ENCODE measurements at places on chromosomes 3 and 15. TPM values are rescaled to one million over a fixed set of nuclear protein-coding genes. Genes with fewer than 3 reads are reported as not detected.

- no peak for DNase-seq
Measured at GRCh38 chr3:182305881-182306665, 487.2 kb upstream of the ATP11B start.

DNA sequence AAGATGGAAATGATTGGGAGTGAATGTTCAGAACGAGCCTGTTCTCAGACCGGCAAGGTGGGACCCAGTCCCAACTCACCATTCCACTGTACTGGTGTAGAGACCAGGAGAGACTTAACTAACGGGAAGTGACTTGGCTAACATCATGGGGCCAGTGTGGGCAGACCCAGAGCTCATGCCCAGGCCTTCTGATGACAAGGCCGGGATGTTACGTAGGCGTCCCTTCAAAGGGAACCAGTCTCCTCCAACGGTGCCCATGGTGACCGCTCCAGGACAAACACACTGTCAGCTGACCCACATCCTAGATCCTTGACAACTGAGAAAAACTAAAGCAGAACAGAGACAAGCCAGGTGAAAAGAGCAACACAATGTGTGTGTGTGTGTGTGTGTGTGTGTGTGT lies 128.4 kb upstream of the HACD2 start:
- no peak for DNase-seq

DNA sequence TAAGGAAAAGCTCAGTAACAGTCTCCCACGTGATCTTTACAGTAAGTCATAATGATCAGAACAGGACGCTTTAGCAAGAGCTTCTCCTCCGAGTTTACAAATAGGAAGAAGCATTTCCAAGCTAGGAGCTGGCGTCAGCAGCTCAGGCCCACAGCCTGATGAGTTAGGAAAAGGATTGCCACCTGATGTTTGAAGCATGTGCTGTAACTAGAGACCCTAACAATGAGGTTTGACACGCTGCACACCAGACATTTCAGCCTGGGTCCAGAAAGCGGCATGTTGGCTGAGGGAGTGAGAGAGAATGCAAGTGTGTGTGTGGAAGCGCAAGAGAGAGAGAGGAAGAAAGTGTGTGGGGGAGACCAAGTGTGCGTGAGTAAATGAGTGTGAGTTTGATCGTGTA lies 47.3 kb downstream of the TLE3 start:
- no peak for DNase-seq

- no peak for DNase-seq
Measured at GRCh38 chr3:123757281-123757940, 126.7 kb downstream of the MYLK start.

DNA sequence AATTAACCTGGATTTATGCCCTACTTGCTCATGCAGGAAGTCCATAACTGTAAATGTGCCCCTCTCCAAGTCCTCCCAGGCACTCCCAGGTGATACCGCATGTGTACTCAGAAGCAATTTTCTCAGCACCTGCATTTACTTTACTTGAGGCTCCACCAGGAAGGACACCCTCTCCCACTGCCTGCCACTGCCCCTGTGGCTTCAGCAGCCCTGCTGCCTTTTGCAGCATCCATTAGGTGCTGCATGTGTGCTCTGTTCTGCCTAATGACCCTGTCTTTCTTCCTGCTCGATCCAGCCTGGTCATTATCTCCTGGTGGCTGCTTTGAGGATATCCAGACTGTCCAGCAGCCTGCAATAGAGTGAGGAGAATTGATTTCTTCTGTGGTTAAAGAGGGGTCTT lies 107.6 kb upstream of the SEMA6D start:
- DNase-seq = no peak

GRCh38 chr3:14410503-14411165 lies 8.2 kb downstream of the SLC6A6 start:
- no peak for DNase-seq

DNA sequence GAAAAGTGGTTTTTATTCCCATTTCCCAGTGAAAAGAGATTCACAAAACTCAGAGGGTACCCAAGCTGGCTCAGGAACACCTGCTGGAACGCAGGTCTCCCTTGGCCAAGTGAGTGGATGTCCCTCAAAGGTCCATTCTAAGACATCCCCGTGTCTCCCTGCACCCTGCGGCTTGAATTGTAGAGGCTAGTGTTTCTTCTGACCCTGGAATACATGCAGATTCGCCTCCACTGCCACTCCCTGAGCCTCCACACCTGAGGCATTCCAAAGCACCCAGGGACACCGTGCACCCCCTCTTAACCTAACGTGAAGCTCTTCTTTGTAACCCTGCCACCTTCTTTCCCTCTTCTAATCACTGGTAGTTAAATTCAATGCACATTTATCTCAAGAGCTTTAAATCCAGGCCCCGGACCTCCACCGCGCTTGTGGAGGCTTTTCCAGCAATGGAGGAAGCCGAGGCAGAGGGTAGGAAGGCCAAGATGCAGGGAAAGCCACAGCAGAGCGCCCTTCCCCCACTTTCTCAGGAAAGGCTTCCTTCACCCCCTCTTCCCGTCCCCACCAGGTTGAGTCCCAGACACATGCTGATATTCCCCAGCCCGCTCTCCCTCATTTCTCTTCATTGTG lies 590 bp upstream of the ITGA11 start:
- no peak for DNase-seq

DNA sequence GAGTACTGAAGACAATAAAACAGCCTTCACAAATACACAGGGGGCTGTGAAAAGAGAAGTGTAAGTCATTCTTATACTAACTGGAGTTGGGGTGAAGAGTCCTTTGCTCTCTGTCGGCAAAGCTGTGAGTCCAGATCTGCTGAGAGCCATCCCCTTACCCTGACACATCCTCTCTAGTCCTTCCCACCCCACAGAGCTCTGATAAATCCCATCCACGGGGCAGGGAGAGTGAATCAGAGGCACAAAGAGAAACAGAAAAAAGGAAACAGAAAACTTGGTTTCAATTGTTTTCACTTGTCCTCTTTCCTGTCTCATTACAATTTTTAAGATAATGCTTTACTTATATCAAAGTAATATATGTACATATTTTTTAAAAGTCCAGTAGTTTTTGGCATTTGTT lies 18.2 kb upstream of the ZNF639 start:
- DNase-seq = no peak

DNA sequence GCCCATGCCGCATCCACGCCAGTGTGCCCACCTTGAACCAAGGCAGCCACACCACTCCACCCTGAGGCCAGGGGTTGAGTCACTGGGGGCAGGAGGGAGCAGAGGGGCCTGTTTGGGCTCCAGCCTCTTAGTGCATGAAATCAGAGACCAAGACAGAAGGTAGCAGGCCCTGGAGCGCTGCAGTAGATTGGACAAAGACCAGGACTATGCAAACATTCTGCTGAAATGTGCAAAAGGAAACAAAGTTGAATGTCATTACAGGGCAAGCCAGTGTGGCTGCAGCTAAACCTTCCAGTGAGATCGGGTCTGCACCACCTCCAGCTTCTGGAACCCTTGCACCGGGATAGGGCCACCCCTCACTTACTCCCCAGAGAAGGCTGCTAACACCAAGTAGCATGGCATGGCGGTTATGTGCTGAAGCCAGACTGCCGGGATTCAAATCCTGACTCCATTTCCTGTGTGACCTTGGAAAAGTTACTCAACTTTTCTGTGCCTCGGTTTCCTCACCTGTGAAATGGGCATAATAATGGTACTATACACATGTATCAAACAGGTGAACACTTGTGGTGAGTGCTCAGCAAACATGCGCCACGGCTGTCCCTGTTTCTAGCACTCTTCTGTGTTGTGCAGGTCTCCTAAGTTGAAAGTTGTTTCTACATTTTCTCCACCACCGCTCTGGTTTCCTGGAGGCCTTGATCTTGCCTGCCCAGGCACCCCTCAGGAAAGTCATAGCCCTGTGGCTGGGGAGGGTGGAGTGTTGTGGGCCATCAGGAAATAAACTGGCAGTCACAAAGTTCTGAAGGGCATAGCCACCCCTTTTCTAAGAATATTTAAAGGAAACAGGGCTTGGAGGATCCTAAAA lies 25.0 kb upstream of the GP9 start:
- no peak for DNase-seq

- DNase-seq = no peak
Measured at GRCh38 chr3:64765947-64766346, 78.1 kb upstream of the ADAMTS9 start.

DNA sequence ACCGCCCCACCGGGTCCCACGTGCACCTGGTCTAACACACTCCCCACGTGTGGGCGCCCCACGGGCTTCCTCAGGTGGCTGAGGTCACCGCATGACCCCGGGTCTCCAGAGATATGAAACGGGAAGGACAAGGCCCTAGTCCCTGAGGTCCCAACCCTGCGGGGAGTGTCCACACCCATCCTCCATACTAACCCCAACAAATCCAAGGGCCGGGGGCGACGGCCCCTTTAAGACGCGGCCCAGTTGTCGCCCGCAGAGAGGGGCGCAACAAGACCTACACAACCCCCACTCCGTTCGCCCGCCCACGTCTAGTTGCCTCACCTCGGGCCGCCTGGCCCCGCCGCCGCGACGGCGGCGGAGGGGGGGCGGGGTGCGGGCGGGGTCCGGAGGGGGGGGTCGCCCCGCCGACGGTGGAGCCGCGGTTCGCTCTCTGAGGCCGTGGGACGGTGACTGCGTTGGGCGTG lies 396 bp downstream of the INO80 start:
- DNase-seq = peak; percentile 28

DNA sequence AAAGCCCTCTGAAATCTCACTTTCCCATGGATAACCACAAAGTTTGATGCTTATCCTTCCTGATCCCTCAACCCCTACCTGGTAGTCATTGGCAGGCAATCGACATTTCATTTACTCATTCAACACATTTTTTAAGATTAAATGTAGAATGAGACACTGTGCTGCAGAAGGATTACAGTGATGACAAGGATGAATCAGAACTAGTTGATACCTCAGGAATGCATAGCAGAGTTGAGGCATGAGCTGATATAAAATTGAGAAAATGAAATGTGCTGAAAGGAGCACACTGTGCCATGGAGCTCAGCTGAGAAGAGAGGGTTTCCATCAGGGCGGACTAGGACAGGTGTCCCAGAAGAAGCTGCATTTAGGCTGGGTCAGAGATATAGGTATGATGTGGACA lies 48.9 kb upstream of the ACTL6A start:
- DNase-seq = no peak

GRCh38 chr3:128841926-128842920 lies 37.2 kb upstream of the ACAD9 start:
- DNase-seq = no peak

The RAB5A gene
- total RNA-seq = 65.7 TPM

DNA sequence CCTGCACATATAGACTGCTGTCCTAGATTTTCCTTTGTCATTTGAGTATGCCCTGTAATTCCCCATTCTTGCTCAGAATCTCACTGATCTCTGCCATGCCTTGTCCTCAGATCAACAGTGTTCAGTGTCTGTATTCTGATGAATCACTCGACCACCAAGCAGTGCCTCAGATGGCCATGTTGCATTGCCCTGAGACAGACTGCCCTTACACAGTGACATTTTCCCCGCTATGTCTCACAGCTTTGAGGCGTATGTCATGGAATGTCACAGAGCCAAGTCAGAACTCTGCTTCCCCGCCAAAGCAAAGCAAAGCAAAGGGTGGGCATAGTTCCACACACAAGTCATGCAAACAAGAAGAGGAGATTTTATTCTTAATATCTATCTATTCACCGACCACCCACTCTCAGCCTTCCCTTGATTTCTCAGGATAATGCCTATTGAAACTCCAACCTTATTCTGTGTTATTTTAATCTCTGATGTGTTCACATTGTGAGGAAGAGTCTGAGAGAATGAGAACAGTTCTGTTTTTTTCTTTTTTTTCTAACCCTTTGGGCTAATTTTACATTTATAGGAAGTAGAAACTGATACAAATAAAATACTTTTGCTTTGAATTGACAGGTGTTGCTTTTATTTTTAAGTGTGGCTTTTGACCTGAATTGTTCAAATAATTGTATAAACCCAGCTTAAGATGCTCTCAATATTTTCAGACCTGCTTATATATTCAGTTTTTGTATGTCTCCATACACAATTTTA lies 16.9 kb upstream of the PSMD6 start:
- no peak for DNase-seq

DNA sequence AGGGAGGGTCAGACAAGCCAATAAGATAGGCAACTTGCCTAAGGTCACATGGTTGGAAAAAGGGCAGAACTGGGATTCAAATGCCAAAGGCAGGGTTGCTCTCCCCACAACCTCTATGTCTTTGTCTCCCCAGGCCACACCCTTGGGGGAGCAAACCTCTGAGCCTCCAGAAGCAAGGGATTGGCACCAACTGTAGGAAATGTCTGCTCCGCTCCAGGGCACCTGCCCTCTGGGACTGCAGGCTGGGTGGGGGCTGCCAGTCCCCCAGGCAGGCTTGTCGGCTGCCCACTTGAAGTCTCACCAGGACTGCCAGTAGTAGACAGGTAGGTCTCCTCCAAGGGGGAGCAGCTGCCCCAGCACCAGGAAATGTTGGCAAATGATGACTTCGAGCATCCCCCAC lies 2.0 kb downstream of the FAM3D start:
- DNase-seq = no peak

DNA sequence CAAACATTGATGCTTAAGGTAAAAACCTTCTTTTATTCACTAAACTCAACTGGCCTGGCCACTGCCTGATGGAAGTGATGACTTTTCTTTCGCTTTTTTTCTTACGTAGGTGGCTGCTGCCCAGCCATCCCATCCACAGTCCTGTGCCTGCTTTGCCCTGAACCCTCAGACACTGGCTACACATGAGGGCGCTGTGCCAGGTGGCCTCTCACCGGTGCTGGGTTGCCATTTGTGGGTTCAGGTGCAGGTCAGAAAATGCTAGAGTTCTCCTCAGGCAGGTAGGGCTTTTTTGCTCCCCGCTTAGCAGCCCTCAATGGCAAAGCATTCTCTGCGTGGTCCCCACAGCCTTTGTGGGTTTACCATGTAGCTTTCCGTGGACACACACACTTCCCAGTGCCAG lies 88.3 kb upstream of the PRR23E start:
- DNase-seq = no peak

DNA sequence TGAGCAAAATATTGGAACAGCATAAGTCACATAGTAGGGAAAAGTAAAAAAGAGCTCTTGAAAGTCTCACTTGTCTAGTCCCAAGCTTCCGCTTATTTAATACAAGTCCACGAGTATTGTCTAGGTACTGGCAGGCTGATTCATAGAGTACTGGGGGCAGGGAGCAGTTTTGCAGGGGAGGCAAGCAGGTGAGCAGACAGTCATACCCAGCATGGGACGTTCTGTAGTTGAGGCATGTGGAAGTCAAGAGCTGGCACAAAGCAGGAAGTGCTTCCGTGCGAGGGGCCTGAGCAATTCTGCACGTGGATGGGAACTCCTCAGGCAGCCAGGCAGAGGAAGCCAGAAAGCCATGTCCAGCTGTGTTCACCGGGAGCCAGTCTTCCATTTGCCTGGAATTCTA lies 287.6 kb downstream of the EPHB1 start:
- no peak for DNase-seq

- no peak for DNase-seq
Measured at GRCh38 chr15:85312486-85312885, 67.9 kb upstream of the AKAP13 start.
